DMS79 treated with DMSO at 0.1 percent for 48 hours (cell line): ENCODE measurements at places on chromosomes 6 and 20.

GRCh38 chr6:147065786-147066185 lies 138.4 kb upstream of the STXBP5 start:
- no peak for DNase-seq

DNA sequence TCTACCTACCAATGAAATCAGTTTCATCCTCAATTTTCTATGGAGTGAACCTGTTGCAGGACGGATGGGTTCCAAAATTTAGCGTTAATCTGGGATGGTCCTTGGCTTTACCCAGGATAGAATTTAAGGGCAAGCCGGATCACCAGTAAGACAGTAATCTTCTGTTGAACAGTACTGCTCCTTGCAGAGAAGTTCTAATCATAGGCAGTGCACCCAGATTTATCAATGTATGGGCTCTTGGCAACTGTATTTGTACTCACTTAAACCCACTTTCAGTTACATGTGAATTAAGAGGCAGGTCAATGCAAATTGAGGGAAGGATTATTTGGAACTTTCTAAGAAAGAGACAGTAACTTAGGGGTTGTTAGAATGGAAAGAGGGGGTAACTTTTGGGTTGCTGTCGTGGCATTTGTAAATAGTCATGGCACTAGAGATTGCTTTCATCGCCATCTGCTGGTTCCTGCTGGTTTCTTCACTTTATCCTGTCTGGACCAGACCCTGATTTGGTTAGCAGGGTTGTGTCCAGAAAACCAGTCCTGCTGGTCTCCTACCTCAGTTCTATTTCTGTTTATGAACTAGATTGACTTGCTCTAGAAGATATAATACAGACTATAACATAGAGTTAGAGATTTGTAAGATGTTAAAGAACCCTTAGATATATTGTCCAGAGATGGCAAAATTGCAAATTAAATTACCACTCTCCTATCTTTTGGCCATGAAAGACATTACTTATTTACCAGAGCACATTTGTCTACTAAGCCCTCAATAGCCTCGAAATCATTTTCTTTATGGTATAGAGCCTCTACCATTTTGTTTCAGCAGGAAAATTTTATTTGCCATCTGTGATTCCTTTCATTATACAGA lies 646.3 kb downstream of the UTRN start:
- DNase-seq = no peak

- DNase-seq = no peak
Observed at GRCh38 chr6:23656255-23657194, 469.5 kb upstream of the NRSN1 start.

DNA sequence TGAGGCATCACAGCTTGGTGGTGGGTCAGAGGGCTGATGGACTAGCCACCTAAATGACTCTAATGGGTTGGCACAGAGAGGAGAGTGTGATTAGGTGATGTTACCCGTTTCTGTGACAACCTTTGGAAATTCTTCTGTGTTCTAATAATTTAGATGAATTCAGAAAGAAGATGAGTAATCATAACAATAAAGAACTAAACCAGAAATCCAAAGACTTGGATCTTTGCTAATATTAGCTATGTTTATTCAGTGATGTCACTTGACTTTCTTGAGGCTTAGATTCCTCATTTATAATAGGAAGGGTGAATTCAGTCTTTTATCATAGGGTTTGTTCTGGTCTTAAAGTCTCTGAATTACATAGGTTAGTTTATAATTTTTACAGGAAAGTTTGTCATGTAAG lies 19.9 kb downstream of the CRYBG1 start:
- DNase-seq = no peak

GRCh38 chr6:45480752-45481415 lies 103.2 kb upstream of the SUPT3H start:
- DNase-seq = no peak

GRCh38 chr6:18277237-18278006 lies 13.1 kb upstream of the DEK start:
- DNase-seq = no peak

- DNase-seq = no peak
Observed at GRCh38 chr20:56352345-56353055, 6.3 kb upstream of the FAM210B start.

GRCh38 chr6:116060572-116061283 lies at the start of gene FRK:
TSS of gene FRK (minus strand) at chr6:116060891. CDS start at chr6:116060311, 580 bp downstream.
- peak; percentile 21 for DNase-seq

GRCh38 chr20:46214824-46215488 lies 93.3 kb downstream of the CDH22 start:
- no peak for DNase-seq

DNA sequence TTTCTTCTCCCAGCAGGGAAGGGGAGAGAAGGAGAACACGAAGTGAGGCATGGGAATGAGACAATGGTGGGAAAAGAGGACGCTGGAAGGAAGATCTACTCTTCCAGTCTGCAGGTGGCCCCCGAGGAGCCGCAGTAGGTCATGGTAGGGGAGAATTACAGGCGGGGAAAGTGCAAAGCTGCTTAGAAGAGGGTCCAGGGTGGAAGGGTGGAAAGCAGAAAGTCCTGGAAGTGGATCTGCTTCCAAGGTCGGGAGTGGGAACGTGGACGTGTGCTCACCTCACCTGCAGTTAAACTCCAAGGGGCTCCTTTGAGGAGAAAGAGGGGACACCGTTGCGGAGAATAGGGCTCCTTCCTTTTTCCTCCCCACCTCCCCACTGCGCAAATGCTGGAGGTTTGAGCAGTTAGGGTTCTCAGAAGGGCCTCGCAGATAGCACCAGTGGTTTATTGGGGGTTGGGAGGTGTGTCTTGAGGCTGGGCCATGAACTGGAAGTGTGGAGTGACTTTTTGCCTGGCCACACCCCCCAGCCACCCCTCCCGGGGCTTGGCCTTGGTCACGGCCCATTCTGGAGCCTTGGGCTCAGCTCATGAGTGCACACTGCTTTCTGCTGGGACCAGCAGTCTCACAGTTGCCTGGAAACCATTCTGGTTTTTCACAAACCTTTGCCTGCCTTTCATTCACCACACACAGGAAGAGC lies 100.4 kb upstream of the MLN start:
- DNase-seq = peak; percentile 58

DNA sequence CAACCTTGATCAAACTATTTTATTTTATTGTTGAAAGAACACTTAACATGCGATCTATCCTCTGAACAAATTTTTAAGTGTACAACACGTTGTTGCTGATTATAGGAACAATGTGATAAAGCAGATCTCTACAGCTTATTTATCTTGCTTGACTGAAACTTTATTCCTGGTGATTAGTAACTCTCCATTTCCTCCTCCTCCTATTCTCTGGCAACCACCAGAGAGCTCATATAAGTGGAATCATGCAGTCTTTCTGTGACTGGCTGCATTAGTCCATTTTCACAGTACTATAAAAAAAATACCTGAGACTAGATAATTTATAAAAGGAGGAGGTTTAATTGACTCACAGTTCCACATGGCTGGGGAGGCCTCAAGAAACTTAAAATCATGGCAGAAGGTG lies 218.1 kb downstream of the LRFN2 start:
- no peak for DNase-seq

DNA sequence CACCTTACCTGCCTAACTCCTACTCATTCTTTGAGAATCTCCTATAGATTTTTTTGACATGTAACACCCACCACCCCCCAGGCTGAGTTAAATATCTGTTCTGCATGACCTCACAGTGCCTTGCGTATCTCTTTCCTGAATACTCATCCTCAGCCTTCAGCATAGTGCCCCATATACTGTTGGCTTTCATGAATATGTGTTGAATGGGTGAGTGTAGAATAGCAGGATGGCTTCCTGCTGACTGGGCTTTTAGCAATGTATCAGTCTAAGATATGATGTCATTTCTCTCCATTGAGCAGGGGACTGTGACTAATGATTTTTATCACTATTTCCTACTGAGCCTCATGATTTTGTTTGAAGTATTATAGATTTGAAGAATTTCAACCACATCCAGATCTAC lies 361.6 kb upstream of the MARCKS start:
- DNase-seq = no peak

- DNase-seq = no peak
Observed at GRCh38 chr6:133326584-133326983, 85.4 kb downstream of the EYA4 start.

DNA sequence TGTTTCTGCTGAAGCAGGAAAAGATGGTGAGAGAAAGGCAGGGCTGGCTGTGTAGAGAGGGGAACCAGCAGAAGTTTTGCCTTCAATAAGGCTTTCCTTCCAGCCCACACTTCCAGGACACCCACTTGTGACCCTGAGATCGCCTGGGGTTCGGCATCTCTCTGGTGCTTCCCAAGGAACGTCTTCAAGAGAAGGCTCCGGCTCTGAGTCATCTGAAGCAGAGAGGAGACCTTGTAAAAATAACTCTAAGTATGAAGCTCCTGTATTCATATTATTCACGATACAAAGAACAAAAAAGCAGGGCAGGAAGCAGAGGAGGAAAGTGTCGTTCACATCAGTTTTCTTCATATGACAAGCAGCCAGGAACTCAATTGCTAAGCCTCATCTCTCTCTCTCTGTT lies 95.4 kb upstream of the MRPS10 start:
- DNase-seq = no peak

DNA sequence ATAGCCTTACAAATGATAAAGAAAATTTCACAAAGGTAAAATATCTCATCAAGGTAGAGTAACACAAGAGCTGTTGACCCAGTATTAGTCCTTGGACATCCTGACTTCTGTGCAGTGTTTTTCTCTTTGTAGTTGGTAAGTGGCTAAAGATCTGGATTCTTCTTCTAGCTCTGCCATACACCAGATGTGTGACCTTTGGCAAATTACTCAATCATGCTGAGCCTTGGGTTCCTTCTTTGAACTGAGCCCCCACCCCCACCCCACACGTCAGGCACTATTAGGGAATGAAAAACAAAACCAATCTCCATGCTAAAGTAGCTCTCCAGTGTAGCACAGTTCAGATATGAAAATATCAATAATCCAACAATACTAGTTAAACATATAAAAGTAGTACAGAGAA lies 15.1 kb upstream of the TRIM39 start:
- no peak for DNase-seq

DNA sequence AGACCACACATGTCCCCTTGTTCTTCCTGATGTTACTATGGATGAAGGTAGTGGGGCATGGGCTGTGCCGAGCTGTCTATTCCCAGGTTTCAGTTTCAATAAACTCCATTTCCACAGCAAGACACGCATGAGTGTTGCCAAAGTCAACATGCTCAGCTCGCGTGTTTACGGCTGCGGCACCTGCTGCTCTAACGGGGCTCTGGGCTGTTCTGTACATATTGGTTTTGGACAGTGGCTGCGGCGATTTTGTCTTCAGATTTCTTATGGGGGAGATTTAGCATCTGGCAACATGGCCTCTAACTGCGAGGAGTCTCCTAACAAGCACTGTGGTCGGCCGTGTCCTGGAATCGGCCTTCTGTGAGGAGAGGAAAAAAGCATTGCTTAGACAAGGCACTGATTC lies 58.6 kb downstream of the TMEM242 start:
- peak; percentile 60 for DNase-seq

- DNase-seq = peak; percentile 34
Observed at GRCh38 chr6:167898673-167899311, 72.1 kb downstream of the AFDN start.

- no peak for DNase-seq
Observed at GRCh38 chr6:79170959-79171358, 63.5 kb downstream of the HMGN3 start.

- DNase-seq = no peak
Observed at GRCh38 chr20:35017099-35017835, 61.6 kb downstream of the MYH7B start.

- DNase-seq = no peak
Observed at GRCh38 chr6:165536911-165537310, 126.1 kb downstream of the PDE10A start.

DNA sequence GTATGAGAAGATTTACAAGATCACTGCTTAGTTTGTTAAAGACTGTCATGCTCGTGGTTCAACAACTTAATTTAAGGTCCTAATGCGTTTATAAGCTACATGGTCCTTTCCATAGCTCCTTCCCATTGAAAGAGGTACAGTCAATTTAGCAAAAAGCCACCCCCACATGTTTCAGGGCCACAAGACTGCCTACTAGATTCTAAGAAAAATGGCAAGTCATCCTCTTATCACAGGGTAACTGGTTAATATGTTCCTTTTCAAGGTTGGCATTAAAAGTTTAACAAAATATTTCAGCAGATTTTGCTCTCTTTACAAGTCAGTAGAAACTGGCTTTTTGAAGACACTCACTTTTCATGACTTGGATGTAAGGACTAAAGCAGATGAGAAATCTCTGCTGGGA lies 15.7 kb downstream of the GSTA3 start:
- DNase-seq = no peak

DNA sequence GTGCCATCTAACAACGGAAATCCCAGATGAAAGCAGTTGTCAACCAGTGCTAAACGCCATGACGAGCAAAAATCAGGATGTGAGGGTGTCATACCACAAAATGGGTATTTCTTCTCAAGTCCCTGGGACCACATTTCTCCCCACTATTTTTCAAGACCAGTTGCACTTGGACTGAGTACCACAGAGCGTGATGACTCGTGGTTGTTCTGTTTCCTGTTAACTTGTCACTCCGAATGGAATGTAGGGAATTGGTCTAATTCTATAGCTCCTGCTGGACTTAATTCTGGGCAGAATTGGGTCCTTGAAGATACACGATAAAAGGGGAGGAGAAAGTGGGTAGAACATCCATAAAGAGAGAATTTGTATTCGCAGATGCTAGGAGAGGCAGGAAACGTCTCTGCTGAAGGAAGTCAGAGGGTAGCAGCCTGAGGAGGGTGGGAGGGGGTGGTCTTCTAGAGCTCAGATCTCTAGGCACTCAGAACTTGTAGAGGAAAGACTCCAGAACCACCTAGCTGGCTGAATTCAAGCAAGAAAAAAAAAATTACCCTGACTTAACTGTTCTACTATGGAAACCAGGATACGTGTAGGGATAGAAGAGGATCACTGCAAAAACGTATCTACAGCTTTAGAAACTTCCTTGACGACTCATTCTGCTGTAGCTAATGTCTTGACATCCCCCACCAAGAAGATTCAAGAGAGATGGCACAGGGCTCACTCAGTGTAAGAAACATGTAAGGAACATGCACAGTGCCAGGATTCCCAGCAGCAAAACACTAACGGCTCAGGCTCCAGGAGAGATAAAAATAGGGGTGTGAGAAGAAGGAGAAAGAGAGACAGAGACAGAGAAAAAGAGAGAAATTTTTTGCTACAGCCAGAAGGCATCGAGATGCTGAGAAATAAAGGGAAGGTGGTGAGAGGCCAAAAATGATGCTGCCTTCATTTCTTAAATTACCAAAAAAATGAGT lies 494.7 kb downstream of the CD83 start:
- DNase-seq = no peak

- DNase-seq = peak; percentile 15
Observed at GRCh38 chr20:6583134-6583738, 184.2 kb upstream of the BMP2 start.

- no peak for DNase-seq
Observed at GRCh38 chr20:41512624-41513023, 105.6 kb downstream of the CHD6 start.

GRCh38 chr20:47653869-47654268 lies 131.4 kb downstream of the SULF2 start:
- no peak for DNase-seq

- DNase-seq = no peak
Observed at GRCh38 chr6:169227116-169227515, 26.5 kb downstream of the THBS2 start.

GRCh38 chr6:162538643-162539064 lies 188.9 kb downstream of the PRKN start:
- DNase-seq = no peak
